ENCODE measurements at places on chromosomes 7 and 10.

DNA sequence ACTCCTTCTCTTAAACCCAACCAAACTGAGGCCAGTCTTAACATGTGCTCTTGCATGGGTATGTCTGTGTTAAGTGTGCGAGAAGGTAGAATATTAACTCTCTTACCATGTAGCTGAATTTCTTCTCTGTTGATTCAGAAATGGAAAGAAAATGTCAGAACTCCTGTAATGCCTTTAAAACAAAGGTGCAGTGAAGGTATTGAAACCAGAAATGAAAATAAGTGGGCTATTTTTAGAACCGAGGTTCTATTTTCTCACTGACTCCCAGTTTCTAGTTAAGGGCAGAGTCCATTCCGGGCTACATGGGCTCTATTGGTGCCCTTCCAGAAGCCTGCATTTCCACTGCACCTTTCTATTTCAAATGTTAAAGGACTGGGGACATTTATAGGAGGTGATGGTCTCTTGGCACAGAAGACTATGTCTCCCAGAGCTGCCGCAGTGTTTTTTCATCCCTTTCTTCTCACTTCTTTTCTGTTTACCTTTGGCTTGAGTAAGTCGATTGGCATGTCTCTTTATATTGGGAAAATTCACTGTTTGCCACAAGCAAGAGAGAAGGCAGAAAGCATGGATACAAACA, 174.9 kb downstream of the LRMDA start:
- no peak for DNase-seq

- no peak for DNase-seq
Measured at GRCh38 chr10:83932245-83932644, 207.1 kb upstream of the GHITM start.

- DNase-seq: no peak
Measured at GRCh38 chr10:29189256-29189655, 99.6 kb upstream of the LYZL1 start.

- DNase-seq: no peak
Measured at GRCh38 chr7:76354981-76355730, 3.6 kb downstream of the YWHAG start.

DNA sequence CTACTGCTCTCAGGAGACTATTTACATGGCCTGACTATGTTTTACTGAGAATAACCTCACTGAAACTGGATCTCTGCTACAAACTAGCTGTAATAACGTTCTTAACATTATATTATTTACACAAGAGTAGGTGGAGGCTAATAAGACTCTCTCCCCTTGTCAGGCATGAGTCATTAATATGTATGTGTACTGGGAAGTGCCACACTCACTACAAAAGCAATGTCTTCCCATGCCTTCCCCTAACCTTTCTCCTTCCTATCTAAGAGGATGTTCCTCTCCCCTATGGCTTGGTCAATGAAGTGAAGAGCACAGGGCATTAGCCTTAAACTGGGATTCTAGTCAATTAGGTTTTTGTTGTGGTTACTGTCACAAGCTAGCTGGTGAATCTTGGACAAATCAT, 147.9 kb downstream of the DGKB start:
- DNase-seq: no peak

DNA sequence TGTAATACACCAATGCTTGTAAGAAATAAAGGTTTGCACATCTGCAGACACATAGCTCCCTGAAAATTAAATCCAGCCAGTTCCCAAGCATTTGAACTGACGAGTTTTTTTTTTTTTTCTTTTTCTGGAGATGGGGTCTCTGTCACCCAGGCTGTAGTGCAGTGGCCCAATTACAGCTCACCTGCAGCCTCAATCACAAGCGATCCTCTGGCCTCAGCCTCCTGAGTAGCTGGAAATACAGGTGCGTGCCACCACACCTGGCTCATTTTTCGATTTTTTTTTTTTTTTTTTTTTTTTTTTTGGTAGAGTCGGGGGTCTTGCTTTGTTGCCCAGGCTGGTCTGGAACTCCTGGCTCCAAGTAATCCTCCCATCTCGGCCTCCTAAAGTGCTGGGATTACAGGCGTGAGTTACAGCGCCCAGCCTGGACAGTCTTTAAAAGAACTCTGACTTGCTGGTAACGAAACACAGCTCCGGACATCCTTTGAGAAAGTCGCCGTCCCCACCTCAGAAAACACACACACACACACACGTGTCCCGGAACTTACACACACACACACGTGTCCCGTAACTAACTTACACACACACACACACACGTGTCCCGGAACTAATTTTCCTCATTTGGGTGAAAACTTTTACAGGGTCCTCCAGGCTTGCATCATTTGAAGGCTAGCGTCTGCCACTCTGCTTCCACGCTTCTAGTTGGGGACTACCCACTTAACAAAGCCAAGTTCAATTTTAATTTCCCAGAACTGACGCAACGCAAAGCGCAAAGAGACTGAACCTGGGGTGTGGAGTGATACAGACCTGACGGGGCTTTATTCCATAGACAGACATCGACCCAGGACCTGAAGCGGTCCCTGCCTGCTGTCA, 18.6 kb downstream of the OCM2 start:
- peak; percentile 16 for DNase-seq

DNA sequence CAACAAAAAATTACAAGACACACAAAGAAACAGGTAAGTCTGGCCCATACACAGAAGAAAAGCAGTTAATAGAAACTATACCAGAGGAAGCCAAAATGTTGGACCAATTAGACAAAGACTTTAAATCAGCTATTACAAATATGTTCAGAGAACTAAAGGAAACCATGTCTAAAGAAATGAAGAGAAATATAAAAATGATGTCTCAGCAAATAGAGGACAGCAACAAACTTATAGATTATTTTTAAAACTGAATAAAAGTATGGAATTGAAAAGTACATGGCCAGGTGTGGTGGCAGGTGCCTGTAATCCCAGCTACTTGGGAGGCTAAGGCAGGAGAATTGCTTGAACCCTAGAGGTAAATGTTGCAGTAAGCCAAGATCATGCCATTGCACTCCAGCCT, 58.5 kb downstream of the LHFPL3 start:
- no peak for DNase-seq

- no peak for DNase-seq
Measured at GRCh38 chr7:96719164-96719563, 9.5 kb upstream of the SEM1 start.

GRCh38 chr10:80459047-80459865, 5.1 kb downstream of the TSPAN14 start:
- DNase-seq: peak; percentile 77

DNA sequence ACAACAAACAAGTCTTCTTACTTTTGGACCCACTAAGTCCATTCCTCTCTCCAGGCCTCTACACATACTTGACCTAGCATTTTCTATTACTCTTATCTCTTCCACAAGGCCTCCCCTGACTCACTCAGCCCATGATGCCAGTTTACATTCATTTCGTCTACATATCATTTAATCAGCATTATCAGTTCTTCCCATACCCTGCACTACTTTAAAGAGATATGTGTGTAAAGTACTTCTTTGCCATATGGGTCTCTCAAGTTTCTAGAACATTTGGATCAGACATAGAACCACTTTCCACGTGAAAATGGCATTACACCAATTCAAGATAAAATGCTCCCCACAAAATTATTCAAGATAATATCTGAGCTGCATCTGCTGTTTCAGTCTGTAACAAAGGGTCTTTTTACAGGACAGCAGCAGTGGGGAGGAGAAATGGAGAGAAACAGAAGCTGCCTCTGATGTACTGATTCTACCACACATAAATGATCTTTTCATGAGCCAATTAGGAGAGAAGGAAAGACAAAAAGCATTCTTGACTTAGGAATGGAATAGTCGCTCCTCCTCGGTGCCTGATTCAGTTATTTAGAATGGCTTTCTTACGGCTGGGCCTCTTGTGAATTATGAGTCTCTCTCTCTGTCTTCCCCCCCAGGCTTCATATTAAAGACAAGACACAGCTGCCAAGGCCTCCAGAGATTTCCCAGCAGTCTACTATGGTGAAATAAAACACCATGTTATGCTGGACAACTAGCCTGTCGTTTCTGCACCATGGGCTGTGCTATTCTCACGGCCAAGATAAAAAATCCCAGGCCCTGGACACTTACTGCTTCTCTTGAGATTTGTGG, 46.9 kb upstream of the SEPTIN7 start:
- DNase-seq: no peak

DNA sequence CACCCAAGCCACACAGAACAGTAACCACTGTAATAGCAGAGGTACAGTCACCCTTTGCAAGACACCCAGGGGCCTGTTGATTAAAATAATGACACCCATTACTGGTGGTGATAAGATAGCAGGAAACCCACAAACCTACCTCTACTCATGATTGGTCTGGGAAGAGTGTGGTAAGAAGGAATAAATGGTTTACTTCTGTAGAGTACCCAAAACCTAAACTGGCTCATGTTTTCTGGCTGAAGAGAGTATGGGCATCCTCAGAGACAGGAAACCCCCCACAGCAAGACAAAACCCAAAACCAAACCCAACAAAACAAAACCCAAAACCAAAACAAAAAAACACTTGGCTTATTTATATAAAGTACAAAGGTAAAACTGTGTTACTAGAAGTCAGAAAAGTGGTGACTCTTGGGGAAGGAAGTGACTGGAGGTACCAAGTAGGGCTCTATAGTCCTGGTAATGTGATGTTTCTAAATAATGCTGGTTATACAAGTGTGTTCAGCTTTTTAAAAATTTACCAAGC, 15.5 kb upstream of the DNAJB12 start:
- DNase-seq: peak; percentile 64

- DNase-seq: peak; percentile 68
Measured at GRCh38 chr7:73718905-73719805, at the start of gene STX1A. STX1A (minus strand) TSS chr7:73719669; CDS start chr7:73719631, 38 bp downstream.

- no peak for DNase-seq
Measured at GRCh38 chr10:122144199-122144598, 126.9 kb upstream of the BTBD16 start.

DNA sequence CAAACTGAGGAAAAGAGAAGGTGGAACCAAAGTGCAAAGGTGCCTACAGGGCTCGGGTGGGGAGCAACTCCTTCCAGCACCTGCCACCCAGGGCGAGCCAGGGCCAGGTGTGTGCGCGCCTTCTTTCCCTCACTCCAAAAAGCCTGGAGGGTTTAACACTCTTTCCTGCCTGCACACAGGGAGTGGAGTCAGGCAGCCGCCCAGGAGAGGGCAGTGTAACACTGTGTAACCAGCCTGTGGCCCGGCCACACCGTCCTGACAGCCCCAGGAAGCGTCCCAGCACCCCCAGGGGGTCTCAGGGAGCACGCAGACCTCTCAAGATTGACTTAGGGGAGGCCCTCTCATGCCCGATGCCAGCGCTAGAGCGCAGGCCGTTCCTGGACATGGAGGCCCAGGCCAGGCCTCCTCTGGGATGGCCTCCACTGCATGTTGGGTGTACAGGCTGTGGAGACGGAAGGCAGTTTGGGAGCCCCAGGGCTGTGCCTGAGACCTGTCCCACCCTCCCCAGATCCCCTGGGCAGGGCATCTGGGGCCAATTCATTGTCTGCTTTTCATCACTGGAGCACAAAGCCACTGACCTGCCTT, 13.4 kb downstream of the BRI3 start:
- no peak for DNase-seq

GRCh38 chr7:47262881-47263280, 319.0 kb downstream of the TNS3 start:
- no peak for DNase-seq

- no peak for DNase-seq
Measured at GRCh38 chr7:113092762-113093161, 6.1 kb upstream of the GPR85 start.

- no peak for DNase-seq
Measured at GRCh38 chr7:66679633-66680244, 51.1 kb downstream of the KCTD7 start.

- no peak for DNase-seq
Measured at GRCh38 chr10:27225011-27225590, 15.5 kb downstream of the ACBD5 start.

- DNase-seq: no peak
Measured at GRCh38 chr10:72009425-72010081, 45.4 kb downstream of the CHST3 start.

GRCh38 chr7:135562720-135563119, 5.0 kb downstream of the NUP205 start:
- no peak for DNase-seq

DNA sequence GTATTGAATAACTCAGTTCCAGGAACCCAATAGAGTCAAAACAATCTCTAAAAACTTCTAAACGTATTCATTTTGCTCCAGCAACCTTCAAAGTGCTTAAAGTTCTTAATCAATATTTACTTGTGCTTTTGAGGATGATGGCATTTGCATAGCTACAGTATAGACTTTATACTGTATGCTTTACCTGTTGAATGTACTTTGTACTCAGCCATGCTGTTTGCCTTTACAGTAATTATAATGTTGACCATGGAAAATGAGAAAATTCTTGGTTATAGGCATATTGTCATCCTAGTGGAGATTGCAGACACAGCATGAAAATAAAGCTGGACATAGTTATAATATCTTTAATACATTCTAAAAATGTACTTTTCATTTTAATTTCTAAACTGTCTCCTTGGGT, 762.7 kb upstream of the PHF14 start:
- DNase-seq: no peak

DNA sequence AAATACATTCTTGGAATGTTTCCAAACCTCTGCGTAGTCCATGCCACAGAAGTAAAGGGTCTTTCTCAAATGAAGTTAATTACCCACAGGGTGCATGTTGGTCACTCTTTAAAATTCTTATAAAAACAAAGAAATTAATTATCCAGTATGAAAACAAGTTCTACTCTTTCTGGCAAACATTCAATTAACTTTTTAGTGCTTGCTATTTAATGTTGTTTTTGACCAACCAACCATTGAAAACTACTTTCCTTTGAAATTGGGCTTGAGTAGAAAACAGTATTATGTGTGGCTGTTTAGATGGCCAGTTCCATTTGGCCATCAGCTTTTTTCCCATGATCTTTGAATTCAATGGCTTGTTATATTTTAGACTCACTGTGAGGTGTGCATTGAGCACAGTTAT, 83.0 kb downstream of the TAF3 start:
- no peak for DNase-seq

- no peak for DNase-seq
Measured at GRCh38 chr10:80153460-80153859, 20.9 kb downstream of the PLAC9 start.

GRCh38 chr10:72564596-72564995, 61.3 kb downstream of the MICU1 start:
- DNase-seq: no peak

DNA sequence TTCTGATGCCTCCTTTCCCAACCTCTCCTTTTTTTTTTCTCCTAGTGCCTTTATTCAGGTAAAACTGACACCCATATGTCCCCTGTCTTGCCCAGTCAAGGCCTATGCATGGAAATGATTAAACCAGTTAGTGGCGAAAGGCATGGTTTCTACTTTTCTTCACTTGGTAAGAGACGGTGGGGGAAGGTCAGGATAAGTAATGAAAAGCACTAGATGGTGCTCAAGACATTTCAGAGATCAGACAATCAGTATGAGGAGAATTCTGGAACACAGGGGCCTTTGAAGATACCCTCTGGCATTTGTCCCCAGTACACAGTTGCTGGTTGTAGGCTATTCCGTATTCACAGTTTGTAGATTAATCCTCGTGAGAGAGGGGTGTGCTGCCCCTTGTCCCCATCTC, 121.2 kb downstream of the RTKN2 start:
- DNase-seq: no peak

- DNase-seq: no peak
Measured at GRCh38 chr7:98394377-98394836, 6.5 kb downstream of the BAIAP2L1 start.

GRCh38 chr10:23408330-23408976, 30.4 kb upstream of the OTUD1 start:
- no peak for DNase-seq

GRCh38 chr10:14244147-14244546, 86.6 kb downstream of the FRMD4A start:
- DNase-seq: no peak

- no peak for DNase-seq
Measured at GRCh38 chr10:54484186-54484585, 316.8 kb downstream of the PCDH15 start.

- peak; percentile 27 for DNase-seq
Measured at GRCh38 chr10:1043532-1043995, 5.4 kb downstream of the IDI1 start.

Measured in CD4-positive, alpha-beta T cell treated with Interleukin-6 at 100 ng/mL for 8 hours (primary cell).